ENCODE measurements at places on chromosomes 12 and 14.

DNA sequence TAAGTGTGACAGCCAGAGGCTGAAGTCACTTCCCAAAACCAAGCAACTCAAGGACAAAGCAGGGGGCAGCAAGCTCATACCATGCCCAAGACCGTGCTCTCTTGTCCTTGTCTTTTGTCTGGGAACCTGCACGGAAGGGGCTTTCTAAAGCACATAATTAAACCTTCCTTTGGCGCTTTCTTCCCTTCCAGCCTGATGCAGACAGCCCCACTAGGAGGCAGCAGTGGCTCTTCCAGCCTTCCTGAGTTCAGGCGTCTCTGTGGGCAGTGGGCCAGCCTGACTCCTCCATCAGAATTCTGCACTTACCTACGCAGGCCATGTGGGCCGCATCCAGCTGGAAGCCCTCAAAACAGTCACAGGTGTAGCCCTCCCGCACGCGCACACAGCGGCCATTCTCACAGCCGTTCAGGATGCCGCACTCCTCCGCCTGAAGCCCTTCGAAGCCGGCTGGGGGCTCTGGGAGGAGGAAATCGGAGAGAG is 7.6 kb downstream of the ISCA2 start:
- DNase-seq, result no peak

DNA sequence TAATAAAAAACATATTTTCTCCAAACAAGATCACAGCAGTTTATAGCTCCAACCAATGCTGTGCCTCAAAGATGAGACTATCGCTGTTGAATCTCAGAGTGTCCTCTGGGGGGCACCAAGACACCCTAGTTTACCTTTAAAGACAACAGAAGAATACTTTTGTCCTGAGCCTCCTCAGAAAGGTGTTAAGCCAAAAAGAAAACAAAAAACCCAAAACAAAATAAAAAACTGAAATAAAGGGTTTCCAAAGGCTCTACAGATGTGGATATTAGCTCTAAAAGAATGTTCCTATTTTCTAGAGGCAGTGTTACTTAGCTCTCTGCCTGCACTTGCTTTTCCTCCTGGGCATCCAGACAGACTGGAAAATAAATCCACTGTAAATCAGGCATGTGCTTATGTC is 86.9 kb upstream of the TTC7B start:
- peak; percentile 65 for DNase-seq

DNA sequence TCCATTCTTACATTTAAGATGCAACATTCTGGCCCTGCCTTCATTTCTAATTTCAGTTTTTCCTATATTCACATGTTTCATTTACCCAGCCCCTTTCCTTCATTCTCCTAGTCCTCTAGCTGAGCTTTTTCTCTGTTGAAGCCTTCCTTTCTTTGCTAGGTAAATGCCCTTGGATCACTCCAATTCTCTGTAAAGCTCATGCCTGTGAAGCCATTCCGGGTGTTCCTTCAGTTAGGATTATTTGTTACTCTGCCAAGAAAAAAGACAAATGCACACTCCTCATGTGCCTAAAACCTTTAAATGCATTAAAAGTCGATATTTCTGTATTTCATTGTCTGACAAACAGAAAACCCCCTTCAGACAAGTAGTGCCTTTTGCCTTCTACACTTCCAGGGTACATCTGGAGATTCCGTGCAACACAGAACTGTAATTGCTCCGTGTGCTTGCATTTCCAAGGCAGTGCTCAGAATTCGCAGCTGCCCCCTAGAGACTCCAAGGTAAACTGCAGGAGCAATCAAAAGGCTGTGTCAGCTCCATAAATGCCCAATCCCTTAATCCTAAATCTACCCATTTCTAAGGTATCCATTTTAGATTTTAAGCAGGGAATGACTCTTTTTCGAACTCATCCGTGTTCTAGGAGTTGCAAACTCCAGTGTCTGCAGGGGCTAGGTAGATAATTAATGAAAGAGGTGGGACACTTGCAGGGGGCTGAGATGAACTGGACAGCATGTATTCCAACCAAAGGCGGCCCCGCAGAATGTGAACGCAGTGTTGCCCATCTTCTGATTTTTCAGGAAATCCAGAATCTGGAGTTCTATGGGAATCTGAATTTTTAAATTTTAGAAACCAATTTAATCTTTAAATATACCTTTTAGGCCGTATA is 320.2 kb downstream of the GRIN2B start:
- peak; percentile 32 for DNase-seq

DNA sequence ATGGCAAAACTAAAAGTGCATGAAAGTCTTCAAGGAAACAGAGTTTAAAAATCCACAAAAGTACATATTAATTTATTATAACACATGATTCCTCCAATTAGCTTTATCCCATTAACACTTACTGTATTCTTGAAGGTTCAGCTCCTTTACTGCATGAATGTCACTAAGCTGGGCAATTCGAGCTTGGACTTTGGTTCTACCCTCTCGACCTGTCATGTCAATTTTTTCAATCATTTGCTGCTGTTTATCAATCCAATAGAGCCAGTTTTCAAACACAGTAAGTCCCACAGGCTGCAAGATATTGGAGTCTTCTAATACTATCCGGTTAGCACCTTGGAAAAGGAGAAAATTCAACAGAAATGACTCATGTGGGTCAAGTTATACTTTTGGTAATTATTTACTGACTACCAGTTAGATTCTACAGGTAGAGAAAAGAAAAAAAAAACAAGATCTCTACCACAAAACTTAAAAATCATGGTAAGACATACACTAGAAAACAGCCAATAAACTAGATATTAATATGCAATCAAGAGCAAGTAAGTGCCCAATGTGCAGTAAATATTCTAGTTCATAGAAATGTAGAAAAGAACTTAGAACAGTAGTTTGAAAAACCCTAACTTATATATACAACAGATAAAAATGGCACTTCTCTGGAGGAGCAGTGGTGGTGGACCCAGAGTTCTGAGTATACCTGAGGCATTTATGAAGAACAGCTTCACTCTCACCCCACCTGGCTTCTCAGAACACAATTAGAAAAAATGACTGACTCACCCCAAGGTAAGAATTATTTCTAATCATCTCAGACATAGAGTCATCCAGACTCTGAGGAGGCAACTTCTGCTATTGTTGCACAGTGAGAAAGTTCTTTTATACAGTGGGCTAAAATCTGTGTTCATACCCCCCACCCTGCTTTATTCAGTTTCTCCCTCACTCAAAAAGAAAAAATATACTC is 67.7 kb downstream of the BCL2L14 start:
- DNase-seq, result no peak

DNA sequence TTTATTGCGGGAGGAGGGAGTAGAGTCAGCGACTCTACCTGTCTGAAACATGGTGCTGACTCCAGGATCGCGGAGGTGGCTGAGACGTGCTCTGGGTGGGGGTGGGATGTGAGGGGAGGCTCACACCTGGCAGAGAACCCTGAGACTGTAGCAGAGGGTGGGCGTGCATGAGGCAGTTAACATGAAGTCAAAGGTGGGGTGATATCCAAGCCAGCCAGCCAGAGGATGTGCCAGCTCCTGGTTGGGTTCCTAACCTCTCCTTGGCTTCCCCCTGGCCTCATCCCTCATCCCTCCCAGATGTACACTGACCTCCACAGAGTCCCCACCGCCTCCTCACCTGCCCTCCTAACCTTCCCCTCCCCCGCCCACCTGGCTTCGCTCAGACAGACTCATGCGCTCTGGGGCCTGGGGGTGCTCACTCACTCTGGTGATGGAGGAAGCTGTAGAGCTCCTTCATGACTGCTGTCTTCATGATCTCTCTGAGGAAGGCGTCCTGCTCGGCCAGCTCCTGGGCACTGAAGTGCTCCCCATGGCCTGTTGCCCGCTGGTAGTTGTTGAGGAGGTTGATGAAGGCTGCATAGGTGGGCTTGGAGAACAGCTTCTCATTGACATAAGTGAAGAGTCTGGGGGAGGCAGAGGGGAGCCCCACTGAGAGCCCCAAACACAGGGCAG is 9.3 kb downstream of the ENDOU start:
- DNase-seq, result no peak

All from stimulated activated CD4-positive, alpha-beta T cell treated with anti-CD3 and anti-CD28 coated beads, Interleukin-15, amount 100 ng/mL, for 24 hours (primary cell).